ENCODE measurements at places on chromosomes 1 and 21.

DNA sequence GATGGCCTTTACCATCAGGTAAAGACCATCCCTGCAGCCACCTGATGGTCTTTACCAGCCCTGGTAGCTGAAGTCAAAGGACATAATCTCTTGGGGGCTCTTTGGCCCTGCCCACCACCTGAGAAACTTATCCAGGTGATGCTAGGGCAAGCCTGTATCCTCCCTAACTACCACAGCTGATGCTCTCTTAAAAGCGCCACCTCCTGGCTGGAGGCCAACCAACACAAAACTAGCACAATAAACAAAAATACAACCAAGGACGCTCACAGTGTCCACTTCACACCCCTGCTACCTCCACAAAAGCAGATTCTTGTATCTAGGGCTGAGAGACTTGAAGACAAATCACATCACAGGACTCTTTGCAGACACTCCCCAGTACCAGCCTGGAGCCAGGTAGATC lies 357.1 kb upstream of the POU3F1 start:
- DNase-seq = no peak

DNA sequence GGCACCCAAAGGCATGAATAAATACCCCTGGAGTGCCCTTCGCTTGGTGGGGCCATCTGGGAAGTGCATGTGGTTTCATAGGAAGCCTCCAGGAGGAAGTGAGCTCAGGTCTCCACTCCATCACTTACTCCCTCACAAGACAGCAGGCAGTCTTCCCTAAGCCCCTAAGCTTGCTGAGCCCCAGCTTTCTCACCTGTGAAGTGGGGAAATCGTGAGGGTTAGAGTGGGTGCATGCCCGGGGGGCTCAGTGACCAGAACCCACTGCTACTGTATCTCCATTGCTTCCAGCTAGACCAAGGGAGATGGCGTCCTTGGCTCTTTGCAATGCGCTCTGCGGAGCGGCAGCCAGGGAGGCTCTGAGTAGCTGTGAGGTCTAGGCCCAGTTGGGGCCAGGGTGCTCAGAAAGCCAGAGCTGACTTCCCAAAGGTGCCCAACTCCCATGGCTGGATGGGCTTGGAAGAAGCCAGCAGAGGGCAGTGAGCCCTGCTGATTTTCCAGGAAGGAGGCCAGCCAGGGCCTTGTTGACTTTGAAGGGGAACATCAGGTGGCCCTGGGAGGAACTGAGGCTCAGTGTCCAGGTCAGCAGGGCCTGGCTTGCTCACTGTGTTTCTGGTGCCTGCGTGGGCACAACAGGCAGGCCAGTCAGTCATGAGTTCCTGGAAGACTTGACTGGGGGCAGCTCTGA lies 27.3 kb downstream of the CDCP2 start:
- DNase-seq = no peak

GRCh38 chr1:85846706-85847105 lies 138.5 kb upstream of the ZNHIT6 start:
- no peak for DNase-seq

DNA sequence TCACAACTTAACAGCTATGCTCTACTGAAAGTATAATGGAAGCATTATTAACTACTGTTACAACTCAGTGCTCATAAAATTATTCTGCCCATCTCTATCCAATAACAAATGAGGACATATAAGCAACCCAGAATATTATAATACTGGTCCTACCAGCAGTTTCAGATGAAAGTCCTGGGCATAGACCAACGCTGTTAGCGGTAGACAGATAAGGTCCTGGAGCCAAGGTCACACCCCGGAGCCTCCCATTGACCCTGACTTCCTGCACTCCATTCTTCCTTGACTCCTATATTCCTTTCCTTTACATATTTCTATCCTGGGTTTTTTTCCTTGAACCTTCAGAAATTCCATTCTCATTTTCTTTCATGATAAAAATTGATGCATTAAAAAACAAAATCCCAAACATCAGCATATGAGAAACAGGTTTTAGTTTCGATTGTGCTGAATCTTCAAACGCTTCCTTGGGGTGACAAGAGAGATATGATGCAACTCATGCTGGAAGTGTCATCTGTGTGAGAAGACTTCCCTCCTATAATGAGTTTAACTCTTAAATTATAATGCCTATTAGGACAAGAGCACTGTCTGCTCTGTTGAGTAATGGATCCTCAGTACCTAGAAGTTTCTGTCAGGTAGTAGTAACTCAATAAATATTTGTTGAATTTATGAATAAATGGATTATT lies 831.1 kb downstream of the LRRIQ3 start:
- no peak for DNase-seq

- DNase-seq = no peak
These were observed 4.5 kb downstream of the TRIM67 start for GRCh38 chr1:231166398-231166797.

GRCh38 chr1:85579622-85580021 lies 939 bp upstream of the CCN1 start:
- DNase-seq = no peak

GRCh38 chr21:34914239-34914638 lies 134.9 kb downstream of the RUNX1 start:
- no peak for DNase-seq

- DNase-seq = no peak
These were observed 306.6 kb downstream of the CTH start for GRCh38 chr1:70717656-70718055.

DNA sequence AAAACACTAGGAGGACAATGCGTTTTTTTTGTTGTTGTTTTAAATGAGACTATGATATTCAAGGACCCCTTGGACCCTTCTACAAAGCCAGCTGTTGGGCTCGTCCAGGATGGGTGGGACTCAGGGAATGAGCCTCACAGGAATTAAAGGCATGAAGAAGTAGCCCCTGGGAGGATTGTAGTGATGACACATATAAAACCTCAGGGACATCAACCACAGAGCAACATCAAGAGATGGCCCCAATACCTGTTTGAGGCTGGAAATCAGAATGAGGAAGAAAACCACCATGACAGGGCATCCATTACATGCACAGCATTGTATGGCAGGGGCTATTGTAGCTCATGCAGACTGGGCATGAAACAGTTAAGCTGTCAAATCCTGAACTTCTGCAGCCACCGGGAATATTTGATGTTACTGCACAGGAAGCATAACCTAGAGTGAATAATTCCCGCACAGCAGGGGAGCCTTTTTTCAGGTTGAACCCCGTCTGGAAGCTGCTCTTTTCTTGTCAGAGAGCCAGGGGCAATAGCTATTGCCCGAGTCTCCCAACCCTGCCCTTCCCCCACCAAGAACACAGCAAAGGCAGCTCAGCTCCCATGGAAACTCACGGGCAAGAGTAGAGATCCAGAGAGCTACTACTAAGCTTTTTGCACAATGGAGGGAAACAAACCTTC lies 140.2 kb upstream of the FGGY start:
- no peak for DNase-seq

DNA sequence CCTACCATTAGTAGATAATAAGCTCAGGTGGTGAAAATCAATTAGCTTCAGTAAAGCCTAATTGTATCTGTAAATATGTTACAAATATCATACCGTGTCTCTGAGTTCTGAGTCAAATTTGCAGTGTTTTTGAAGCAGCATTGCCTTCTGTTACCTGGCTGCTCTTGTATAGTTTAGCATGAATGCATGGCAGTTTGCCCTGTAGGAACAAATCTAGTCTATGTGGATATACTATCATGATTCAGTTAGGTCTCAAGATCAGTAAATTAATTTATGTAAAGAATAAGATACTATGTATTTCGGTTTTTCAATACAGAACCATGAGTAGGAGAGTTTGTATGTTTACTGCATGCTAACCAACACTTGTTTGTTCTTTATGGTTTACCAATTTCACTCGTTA lies 240.6 kb upstream of the C1orf105 start:
- DNase-seq = no peak

- no peak for DNase-seq
These were observed 624.8 kb upstream of the PTBP2 start for GRCh38 chr1:96096613-96097321.

DNA sequence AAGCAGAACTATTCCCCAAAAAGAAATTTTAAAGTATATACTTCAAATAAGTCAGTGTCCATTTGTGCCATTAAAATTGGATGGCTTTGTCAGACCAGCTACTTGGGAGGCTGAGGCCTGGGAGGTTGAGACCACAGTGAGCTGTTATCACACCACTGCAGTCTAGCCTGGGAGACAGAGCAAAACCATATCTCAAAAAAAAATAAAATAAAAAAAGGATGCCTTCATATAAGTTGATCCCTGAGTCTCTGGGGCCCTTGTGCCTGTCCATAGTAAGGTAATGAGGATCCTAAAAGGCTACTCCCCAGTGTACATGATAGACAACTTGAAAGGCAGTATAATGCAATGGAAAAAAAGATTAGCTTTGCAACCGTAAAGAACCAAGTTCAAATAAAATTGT lies 81.2 kb upstream of the BARHL2 start:
- no peak for DNase-seq

- no peak for DNase-seq
These were observed 83.6 kb upstream of the CNTN2 start for GRCh38 chr1:204959374-204959773.

DNA sequence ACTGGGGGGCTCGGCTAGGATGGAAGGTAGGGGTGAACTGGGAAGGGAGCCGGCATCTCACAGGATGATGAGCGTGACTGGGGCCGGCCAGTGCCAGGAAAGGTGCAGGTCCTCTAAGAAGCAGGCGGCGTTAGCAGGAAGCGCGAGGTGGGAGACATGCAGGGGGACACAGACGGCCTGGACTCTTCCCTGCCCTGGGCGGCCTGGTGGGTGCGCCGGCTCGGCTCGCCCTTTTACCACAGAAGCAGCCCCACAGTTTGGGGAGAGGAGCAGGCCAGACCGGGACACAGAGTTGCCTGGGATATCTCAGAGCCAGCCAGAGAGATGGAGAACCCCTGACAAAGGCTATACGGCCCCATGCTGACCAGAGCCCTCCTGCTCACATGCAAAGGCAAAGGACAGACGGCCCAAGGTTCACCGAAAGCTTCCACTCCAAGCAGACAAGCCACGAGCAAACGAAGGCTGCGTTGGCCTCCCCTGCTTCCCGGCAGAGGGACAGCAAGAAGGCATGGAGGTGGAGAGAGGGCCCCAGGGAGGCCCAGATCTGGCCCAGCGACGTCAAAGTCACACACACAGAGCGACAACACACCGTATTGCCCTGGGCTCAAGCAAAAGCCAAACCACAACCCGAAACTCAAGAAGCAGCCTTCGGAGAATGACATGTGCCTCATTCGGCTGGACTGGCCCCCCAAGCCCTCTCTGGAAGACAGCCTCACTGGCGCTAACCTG lies 14.9 kb upstream of the ALDH4A1 start:
- DNase-seq = no peak

GRCh38 chr1:46521414-46521813 lies 30.0 kb downstream of the KNCN start:
- no peak for DNase-seq

DNA sequence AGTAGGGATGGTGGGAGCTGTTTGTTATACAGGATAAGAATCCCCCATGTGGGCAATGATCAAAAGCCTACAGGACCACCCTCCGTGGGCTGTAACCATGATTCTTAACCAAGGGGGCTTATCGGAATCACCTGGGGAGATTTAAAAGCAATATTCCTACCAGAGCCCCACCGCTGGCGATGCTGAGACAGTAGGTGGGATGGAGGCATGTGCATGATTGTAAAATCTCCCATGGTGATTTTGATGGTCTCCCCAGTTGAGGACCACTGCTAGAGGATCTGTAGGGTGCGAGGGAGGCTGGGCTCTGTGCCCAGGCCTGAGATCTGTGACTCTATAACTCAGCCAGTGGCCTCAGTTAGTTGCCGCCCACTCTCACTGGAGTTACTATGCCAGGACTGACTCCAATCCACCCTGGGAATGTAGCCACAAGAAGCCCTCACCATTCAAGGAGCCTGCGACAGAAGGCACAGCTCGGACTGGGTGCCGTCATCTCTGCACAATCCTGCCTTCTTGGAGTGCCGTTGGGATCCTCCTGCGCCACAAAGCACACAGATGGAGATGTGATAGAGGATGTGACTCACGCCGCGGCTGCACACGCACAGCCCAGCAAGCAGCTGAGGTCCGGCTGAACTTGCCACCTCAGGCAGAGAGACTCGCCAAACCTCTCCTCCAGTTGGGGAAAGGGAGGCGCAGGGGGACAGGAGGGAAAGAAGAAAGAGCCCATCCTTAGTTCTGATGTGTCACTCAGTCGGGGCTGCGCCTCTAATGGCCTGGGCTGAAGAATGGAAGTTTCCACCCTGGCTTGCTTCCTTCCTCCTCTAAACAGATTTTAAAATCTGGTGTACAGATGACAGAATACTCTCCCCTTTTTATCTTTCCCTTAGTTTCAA lies 26.5 kb downstream of the AKNAD1 start:
- no peak for DNase-seq

DNA sequence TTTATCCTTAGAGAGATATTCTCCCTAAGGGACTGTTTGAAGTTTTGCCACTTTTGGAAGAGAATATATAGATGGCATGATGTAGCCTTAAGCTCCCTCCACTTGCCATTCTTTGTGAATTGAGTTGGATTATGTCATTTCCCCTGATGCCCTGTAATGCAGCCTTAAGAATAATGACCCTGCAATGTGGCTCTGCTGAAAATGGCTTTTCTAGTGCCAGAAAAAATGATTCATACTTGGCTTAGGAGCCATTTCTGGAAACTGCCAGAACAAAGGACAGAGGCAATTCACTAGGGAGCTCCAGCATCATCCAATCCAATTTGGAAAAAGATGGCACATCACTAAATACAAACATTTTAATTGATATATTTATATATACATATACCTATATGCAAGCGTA lies 265.3 kb downstream of the SPATA17 start:
- no peak for DNase-seq

DNA sequence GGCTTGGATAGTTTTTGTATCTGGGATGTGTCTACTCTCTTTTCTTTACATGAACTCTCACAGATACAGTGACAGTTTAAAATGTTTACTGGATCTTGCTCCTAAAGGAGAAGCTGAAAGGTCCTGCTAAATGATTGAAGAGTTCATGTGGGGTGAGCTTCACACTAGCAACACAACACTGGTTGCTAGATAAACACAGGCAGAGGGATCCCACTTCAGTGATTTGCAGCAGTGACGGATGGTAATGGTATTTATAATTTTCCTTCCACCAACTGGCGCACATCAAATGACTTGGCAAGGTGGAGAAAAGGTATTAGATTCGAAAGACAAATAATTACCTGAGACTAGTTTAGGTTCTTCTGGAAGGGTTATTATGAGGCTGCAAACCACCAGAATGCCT lies 270.2 kb downstream of the TBX15 start:
- no peak for DNase-seq

DNA sequence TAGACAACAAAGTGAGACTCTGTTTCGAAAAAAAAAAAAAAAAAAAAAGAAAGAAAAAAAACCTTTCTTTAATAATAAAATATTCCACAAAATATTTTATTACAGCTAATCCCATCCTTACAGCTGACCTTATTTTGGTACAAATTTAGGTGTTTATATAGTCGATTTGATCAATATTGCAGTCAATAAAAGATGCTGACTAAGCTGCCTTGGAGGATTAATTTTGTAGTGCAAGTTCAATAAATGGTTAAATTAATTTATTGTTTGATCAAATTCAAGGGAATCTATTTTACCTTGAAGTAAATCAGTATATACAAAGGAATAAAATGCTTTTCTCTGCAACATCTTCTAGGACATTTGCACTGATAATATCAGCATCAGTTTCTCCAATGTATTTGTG lies 1764.3 kb downstream of the NCAM2 start:
- no peak for DNase-seq

GRCh38 chr1:80925130-80925805 lies 875.5 kb upstream of the ADGRL2 start:
- DNase-seq = no peak
